H7 (cell line): ENCODE measurements at places on chromosomes 16 and 17.

DNA sequence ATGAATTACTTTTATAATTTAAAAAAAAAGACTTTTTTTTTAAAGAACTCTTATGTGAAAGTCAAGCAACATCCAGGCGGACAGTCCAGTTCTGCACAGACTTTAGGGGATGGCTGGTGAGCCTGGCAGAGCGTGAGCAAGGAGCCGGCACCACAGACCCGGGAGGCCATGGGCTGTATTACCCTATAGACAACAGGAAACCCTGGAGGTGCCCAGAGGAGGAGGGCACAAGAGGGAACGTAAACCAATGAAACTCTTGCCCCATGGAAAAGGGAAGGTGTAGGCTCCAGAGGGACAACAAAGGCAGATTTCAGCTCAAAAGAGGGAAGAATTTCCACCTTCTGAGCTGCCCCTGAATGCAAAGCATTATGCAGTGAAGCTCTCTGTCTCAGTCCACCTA is 25.5 kb upstream of the RPH3AL start:
- peak; percentile 72 for DNase-seq

- DNase-seq: no peak
These were observed 38.2 kb downstream of the GRB2 start for GRCh38 chr17:75367312-75367711.

GRCh38 chr17:78180083-78180482 is 6.8 kb downstream of the TK1 start:
- DNase-seq: no peak

DNA sequence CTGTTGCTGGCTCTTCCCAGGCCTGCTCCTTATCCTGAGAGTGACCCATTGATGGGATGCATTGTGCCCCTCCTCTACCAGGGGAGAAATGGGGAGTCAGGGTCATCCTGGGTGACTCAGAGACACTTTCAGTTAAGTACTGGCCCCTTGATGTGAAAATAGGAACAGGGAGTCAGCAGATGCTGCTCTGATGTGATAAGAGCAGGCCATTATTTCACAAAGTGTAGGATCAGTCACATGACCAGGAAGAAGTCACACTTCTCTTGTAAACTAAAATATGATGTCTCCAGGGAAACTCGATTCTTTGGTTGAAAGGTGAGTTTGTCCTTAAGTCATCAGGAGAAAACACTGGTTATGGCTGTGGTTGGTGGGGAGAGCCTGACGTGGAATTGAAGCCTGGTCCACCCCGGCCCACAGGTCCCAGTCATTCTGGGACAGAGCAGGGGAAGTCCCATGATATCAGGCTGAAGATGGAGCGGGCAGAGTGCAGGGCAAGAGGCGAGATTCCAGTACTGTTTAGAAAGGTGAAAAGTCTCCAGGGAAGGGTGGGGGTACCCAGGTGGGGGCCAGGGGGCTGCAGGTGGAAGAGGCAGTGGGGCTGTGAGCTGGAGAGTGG is 88.6 kb upstream of the NLRP1 start:
- DNase-seq: no peak

- no peak for DNase-seq
These were observed 91.5 kb downstream of the SPAG9 start for GRCh38 chr17:51029142-51029541.

DNA sequence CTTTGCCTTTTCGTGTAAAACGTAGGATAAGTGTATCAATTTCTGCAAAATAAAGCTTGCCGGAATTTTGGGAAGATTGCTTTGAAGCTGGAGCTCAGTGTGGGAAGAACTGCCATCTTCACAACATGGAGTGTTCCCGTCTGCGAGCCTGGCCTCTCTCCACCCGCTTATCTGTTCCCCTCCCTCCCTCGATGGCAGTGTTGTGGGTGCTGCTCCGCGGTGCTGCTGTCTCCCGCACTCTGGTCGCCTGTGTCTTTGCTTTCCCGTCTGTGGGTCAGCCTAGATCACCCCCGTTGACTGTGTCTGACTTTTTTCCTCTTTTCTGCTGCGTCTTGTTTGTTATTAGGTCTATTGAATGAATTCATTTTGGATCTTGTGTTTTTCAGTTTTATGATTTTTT is 17.0 kb downstream of the ACSF3 start:
- DNase-seq: no peak

DNA sequence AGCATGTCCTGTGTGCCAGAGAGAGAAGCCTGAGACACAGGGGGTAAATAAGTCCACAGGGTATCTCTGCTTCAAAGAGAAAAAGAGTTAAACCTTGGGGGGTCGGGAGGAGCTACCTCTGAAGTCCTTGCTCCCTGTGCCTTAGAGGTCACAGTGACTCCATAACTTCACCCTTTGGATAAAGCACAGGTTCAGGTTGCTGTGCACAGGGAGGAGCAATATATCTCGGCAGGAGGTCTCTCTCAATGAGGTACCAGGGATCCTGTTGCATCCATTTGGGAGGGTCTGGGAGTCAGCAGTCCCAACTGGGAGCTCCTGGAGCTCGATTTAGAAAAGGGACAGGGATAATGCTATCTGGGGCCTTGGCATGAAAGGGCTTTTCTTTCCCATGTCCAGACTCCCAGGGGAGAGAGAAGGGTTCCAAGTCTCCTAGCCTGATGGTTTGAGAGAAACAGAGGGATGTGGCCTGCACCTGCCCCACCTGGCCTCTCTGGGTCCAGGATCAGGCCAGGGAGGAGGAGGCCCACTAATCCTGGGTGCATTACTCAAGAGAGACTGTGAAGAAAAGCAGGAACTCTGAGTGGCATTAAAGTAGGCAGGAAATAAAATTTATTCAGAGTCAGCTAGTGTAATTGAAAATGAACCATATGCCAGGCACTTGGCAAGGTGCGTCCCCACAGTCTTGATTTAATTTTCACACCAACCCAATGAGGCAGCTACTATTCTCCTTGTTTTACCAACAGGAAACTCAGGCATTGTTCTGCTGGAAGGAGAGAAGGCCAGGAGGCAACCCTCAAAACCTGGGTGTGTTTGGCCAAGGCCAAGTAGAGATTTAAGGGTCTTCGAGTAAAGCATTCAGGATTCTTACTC is 40.7 kb downstream of the CUEDC1 start:
- no peak for DNase-seq

DNA sequence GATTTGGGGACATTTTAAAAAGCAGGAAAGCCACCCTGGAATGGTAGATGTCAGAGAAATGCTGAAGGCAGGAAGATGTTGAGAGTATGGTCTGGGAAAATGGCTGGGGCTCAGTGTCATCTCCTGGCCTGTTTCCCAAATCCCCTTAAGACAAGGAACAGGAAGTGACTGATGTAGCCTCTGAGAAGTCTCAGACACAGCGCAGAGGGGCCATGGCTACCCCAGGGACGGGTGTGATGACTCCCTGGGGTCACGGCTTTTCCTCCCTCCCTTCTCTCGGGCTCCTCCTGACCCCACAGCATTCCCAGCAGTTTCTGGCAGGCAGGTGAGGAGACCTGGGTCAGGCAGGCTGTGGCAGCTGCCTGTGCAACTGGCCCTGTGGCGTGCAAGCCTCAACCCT is 45.4 kb downstream of the RAP1GAP2 start:
- peak; percentile 15 for DNase-seq

- DNase-seq: peak; percentile 69
These were observed 840 bp upstream of the CD300LB start for GRCh38 chr17:74532115-74532514.

- no peak for DNase-seq
These were observed 11.1 kb downstream of the RAB40B start for GRCh38 chr17:82687375-82687861.

- no peak for DNase-seq
These were observed 23.7 kb downstream of the TMEM235 start for GRCh38 chr17:78255029-78255656.

DNA sequence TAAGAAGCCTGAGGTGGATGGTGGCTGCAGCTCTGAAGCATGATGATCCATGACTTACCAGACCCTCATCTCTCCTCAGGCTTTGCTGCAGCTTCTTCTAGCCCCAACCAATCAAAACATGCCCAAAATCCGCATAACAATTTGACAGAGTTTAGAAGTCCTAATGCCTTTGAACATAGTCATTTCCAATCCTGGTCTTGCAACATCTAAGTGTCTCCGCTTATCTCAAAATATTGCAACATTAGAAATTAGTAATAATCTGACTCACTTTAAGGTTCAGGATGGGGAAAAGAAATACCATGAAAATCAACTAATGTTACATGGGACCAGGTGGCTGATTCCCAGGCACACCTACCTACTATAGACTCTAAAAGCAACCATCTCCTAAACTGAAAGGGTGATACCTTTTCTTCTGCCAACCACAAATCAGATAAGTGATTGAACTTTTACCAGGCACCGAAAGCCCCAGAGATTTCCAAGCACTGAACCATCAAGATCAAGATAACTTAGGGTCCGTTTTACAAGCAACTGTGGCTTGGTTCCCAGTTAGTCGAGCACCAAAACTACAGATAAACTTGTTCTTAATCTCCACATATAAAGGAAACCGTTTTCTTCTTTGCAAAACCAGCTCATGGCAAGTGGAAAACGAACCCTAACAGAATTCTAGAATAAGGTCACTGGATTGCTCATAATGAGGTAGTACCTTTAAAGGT is 14.0 kb downstream of the ERN1 start:
- DNase-seq: no peak

- DNase-seq: peak; percentile 98
These were observed 82.3 kb downstream of the CCDC182 start for GRCh38 chr17:57662644-57663308.

- no peak for DNase-seq
These were observed 15.5 kb upstream of the SUPT4H1 start for GRCh38 chr17:58367461-58367860.

DNA sequence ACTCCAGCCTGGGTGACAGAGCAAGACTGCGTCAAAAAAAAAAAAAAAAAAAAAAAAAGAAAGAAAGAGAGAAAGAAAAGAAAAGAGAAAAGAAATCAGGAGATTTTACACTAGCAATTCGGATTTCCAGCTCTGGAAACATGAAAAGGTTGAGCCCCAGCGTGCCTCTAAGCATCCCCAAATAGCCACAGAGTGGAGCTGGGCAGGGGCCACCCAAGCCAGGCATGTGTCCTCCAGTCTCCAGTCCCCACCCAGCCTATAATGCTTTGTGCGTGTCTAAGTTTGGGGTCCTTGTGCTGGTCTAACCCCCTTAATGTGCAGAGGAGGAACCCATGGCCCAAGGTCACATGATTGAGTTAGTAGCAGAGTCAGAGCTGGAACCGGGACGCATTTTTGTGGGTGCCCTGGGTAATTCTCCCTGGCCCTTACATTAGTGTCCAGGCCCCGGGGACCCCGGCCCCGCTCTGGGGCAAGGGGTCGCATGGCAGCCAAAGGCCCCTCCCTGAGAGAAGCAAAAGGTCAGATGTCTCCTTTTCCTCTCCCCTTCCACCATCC is 19.9 kb downstream of the ADAM11 start:
- DNase-seq: no peak

- peak; percentile 25 for DNase-seq
These were observed 1.4 kb upstream of the SSH2 start for GRCh38 chr17:29931231-29931932.

DNA sequence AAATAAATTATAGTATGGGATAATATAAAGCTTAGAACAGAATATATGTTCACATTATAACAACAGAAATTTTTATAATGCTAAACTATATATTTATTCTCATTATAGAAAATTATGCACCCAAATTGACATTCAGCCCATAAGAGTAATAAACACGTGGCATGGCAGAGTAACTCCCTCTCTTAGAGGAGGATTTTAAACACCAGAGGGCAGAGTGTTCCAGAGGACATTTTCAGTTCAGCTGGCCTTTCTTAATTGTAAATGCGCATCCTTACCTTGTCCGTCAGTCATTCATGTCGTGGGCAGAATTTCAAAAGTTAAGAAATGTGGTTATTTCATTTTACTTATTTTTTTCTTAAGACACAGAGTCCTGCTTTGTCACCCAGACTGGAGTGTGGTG is 147.1 kb downstream of the TANC2 start:
- peak; percentile 21 for DNase-seq

DNA sequence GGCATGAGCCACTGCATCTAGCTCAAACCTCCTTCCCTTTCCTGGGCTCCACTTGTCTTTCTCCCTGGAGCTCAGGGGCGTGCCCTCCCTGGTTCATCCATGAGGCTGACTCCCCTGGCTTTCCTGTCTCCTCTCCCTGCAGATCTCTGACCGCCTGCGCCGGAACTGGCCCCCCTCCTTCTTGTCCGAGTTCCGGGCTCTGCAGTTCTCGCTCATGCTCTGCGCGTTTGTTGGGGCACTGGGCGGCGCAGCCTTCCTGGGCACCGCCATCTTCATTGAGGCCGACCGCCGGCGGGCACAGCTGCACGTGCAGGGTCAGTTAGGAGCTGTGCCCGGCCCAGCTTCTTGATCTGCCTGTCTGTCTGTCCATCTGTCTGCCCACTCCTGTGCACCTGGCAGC is 1.2 kb upstream of the LAT start:
- DNase-seq: peak; percentile 18

- DNase-seq: no peak
These were observed 4.2 kb downstream of the BCAR1 start for GRCh38 chr16:75247249-75247648.

GRCh38 chr16:80527297-80527696 is 13.5 kb upstream of the DYNLRB2 start:
- DNase-seq: peak; percentile 66

GRCh38 chr16:48323783-48324775 is 61.1 kb downstream of the SIAH1 start:
- no peak for DNase-seq

DNA sequence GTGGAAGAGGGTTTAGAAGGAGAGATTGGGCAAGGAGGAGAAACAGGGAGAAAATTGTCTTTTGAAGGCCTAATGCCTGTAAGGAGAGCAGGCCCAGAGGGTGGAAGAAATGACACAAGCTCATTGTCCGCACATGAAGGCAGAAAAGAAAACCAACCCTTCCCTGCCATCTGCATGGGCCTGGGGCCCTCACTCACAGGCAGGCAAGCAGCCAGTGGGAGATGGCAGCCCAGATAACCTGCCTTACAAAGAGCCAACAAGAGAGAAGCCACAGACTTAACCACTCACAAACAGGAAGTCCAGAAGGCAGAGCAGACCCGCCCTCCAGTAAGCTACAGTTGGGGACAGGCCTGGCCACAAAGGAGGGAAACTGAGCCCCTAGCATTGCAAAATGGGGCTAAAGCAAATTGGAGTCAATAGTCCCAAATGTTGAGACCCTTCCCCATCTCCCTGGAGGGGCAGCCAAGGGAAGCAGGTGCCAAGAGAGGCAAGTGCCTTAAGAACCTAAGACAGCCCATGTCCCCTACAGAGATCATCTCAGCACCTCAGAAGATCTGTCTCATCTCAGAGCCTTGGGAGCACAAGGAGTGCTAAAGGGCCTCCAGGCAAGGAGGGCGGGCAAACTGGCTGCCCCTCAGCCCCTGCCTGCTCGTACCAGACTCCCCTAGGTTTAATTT is 7.3 kb upstream of the TSPOAP1 start:
- no peak for DNase-seq
